ENCODE measurements at places on chromosomes 3 and 15.

DNA sequence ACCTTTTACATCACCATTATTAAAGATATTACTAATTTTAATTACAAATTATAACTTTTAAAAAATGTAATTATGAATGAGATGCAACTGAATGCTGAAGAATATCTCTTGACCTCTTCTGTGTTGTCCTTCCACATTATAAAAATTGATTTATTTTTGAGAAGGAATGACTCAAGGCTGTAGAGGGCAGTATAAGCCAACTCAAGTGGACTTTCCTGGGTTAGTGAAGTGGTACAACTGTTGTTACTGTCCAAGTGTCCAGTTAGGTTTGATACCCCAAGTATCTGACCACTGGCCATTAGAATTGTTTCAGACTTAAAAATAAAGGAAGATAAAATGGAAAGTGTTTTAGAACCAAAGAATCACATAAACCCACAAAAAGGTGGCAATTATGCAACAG lies 51.9 kb downstream of the BBX start:
- DNase-seq = peak; percentile 56

- peak; percentile 72 for DNase-seq
Measured at GRCh38 chr3:141686466-141687291, 51.4 kb upstream of the RNF7 start.

- no peak for DNase-seq
Measured at GRCh38 chr3:121869736-121870135, 24.5 kb upstream of the SLC15A2 start.

GRCh38 chr15:39251413-39252133 lies 329.3 kb upstream of the THBS1 start:
- DNase-seq = peak; percentile 84

GRCh38 chr15:57626713-57627440 lies 35.2 kb downstream of the MYZAP start:
- peak; percentile 73 for DNase-seq

GRCh38 chr3:66602691-66603090 lies 101.9 kb upstream of the LRIG1 start:
- DNase-seq = no peak

- no peak for DNase-seq
Measured at GRCh38 chr15:63973212-63974009, 72.9 kb downstream of the DAPK2 start.

DNA sequence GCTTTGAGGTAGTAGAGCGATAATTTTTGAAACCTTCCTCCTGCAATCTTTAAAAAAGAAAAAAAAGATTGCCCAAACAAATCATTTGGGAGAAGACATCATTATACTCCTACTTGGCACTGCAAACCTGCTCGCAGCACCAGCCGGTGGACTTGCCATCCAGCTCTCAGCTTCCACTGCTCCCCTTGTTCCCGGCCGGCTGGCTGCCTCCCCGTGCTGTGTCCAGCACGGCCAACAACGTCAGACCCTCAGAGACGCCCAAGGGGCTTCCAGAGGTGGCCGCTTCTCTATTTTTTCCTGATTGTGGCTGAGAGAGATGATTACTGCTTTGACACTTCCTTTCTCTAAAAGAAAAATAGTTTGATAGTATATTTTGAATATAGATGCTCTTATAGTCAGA lies 3.0 kb upstream of the BFSP2 start:
- DNase-seq = no peak

- no peak for DNase-seq
Measured at GRCh38 chr3:191235331-191236314, 36.6 kb downstream of the OSTN start.

DNA sequence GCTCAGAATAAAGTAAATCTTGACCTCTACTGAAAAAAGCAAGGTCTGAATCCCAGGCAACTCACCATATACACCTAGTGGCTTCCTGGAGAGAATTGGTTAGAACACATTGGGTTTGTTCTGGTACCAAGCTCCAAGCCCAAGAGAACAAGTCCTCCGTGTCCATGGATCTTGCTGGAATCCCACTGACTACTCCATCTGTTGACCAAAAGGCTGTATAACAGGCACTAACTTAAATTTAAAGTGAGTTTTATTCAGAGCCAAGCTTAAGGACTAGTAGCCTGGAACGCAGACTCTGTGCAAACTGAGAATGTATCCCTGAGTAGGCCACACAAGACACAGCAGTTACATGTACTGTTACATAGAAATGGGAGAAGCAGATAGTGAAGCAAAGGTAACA lies 342.1 kb upstream of the LRRC3B start:
- no peak for DNase-seq

DNA sequence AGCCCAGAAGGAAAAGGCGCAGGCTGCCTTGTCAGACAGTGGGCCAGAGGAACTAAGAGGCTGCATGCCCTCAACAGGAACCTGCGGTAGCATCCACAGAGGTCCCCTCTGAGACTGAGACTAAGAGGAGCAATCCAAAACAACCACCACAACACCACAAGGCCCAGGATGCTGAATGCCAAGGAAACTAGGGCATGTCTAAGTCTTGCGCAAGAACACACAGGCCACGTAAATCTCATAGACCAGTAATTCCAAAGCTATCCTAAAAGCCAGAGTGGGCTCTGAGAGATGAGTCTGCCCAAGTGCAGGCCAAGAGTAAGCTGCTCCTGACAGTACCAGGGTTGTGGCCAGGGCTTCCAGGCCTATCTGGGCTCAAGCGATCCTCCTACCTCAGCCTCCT lies 12.9 kb downstream of the MON1A start:
- DNase-seq = no peak

GRCh38 chr3:72694398-72694797 lies 153.8 kb downstream of the SHQ1 start:
- DNase-seq = peak; percentile 11

- DNase-seq = no peak
Measured at GRCh38 chr3:127787571-127788365, 34.5 kb downstream of the MGLL start.

Data from dermis microvascular lymphatic vessel endothelial cell (primary cell).